8988T (cell line): ENCODE measurements at places on chromosomes 11 and 22.

- DNase-seq: no peak
Measured at GRCh38 chr11:85464283-85464682, 162.9 kb downstream of the DLG2 start.

- no peak for DNase-seq
Measured at GRCh38 chr11:19978668-19979518, 181.4 kb downstream of the DBX1 start.

DNA sequence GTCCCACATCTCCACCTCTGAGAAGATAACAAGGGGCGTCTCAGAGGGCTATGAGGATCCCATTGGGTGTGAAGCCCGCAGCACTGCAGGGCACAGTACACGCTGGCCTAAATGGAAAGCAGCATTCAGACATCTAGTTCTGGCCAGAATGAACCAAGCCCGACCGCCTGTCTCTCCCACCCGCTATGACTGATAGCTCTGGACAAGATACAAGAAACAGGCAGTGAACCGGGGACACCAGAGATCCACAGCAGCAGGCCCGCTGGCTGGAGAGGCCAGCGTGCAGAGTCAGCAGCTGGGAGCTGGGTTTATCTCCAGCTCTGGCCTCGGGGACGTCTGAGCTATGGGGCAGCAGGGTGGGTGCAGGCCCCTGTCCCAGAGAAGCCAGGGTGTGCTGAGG, 9.6 kb downstream of the CERK start:
- DNase-seq: no peak

DNA sequence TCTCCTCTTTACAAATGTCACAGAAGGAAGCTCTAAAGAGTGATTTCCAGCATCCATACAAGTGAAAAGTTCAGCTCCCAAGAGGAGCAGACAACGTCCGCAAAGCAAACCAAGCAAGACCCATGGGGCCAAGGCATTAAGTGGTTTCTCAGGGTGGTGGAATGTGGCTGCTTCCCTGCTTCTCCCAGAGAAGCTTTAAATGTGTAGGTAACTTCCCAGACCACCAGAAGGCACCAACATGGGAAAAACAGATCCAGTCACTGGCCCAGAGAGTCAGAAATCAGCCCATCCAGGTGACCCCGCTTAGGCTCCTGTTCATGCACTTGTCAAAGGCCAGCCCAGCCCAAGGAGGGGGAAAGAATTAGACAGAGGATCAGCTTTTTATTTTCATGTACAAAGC, 13.3 kb upstream of the PHF21A start:
- DNase-seq: no peak

- DNase-seq: no peak
Measured at GRCh38 chr22:37626556-37627075, 12.9 kb upstream of the SH3BP1 start.

DNA sequence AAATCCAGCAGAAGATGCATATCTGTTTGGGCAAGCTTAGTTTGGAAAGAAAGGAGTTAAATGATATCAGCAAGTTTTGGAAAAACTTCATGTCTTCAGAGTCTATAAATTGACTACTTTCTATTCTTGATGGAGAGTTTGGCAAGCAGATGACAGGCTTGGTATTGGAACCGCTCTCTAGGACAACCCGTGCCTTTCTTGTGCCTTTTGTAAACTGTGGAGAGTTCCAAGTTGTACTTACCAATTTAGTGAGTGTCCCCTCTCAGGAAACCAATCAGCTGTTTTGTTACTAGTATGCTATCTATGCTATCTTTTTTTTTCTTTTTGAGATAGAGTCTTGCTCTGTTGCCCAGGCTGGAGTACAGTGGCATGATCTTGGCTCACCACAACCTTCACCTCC, 43.7 kb upstream of the CTTN start:
- DNase-seq: no peak

DNA sequence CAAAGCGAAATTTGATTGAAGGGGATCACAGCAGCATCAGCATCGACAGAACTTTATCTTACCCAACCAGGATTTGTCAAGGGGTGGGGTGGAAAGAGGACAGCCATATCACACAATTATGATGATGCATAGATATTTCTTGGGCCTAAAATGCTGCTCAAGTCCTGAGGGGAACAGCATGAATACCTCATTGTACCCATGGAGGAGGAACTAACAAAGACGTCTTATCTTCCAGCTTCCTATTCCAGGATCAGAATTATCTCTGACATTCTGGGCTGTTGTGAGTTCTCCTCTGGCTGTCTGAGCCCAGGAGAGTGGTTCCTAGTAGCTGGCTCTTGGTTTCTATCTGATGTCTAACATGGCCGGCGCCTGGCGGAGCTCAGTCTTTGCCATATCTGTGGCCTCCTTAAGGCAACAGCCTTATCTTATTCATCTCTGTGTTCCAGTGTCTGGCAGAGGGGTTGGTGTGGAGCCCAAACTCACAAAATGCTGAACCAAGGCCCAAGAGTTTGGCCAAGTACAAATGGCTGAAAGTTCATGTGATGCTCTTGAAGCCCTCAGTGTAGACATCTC, 68.2 kb upstream of the TIMP3 start:
- no peak for DNase-seq

DNA sequence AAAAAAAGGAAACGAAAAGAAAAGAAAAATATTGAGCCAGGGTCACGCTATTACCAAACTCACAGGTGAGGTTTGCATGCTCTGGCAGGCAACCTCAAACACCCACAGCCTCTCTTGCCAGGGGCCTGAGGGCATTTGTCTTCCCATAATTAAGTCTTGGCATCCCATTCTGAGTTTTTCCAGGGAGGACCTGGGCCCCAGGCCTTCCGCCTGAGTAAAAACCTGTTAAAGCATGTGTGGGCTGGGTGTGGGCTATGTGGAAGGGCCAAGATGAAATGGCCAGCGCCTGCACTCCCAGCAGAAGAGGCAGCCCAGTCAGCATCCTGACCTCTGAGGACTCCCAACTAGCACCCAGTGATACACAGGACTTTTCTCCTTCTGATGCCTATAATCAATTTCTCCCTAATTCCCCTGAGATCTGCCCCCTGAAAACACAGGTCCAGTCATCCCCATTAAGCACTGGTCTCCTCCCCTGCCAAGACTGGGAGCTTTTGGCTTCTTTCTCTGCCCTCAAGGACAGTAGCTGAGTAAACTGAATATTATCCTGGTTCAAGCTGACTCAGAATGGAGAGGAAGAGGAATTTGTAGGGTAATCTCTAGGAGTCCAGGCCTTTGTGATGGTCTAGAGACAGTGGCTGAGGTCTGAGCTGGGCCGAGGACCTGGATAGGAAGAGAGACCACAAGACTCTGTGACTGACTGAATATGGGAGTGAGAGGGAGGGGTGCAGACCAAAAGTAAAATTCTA, 35.6 kb upstream of the ACER3 start:
- DNase-seq: no peak

DNA sequence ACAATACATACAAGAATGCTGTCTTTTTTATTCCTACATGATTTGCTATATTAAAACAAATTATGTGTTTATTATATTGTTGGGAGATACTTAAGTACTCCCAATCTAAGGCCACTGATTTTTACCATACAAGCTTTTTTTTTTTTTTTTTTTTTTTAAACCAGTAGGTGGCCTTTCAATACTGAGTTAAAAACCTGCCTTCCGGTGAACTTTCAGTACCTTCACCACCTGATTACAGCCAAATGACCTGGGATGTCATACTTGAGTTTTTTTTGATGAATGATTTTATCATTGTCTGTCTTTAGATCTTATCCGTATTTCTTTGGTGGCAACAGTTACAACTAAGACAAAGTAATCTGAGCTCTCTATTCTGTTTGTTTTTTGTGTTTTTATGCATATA, 94.0 kb upstream of the FOLH1 start:
- no peak for DNase-seq

- no peak for DNase-seq
Measured at GRCh38 chr11:121417055-121417551, 35.0 kb upstream of the SORL1 start.

DNA sequence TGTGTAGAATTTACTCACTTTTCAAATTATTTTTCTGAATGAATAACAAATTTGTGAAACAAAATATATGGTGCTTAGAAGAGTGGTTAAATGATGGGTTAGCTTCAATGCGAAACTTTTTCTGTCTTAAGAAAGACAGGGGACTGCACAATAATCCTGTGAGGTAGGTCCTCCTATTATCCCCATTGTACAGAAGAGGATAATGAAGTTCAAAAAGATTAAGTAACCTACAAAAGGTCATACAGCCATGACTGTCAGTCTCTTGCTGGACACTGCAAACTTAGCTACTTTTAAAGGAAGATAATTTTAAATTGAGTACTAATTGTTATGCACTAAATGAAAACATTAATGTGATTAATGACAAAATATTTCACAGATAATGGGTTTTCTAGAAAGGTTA, 5.0 kb downstream of the OOSP3 start:
- no peak for DNase-seq

GRCh38 chr11:132792341-132793140, 739.8 kb downstream of the OPCML start:
- no peak for DNase-seq

DNA sequence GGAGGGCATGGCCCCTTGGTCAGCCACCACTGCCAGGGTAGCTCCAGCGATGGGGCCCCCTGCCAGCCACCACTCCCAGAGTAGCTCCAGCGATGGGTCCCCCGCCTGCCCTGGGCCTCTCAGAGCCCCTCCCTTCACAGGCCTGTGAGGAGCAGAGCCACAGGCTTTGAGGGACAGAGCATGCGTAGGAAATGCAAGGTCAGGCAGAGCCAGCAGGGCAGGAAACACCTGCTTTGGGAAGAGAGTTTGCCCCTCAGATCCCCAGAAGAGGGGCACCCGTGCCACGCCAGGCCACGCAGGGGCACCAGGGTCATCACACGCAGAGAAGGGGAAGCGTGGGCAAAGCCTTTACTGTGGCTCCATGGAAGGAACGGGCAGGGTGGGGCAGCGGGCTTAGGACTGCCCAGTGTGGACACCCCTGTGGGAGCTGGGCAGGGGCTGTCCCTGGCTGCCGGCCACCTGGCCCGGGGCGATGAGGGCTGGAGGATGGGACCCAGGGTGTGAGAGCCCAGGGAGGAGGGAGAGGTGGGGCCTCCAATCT, 477.8 kb downstream of the BRD1 start:
- no peak for DNase-seq

DNA sequence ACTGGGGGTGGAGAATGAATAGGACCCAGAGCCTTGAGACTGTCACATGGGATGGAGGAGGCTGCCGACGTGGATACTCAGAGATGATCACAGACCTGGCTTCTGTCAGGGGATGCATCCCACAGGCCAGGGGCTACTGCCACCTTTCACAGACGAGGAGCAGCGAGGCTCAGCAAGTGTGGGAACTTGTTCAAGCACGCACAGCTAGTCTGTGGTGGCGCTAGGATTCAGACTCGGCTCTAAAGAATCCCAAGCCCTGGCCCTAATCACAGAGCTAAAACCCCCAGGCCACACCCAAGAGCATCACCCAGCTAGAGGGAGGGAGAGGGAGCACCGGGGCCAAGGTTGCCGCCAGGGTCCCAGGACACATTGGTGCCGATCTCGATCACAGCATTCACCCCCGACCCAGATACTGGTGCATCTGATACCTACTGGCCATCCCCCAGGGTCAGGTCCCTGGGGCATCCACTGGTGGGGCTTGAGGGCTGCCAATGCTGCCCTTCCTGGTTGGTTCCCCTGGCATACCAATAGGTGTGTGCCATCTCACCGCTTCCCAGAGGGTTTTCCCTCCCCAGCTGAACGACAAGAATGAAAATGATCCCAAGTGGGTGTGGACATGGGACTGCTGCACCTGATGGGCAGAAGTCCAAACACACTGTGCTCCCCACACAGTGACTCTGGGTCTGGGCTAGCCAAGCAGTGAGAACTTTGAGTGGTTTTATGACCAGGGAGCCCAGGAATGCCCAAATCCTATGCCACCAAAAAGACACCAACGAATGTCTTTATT, 6.2 kb downstream of the CHST1 start:
- no peak for DNase-seq

DNA sequence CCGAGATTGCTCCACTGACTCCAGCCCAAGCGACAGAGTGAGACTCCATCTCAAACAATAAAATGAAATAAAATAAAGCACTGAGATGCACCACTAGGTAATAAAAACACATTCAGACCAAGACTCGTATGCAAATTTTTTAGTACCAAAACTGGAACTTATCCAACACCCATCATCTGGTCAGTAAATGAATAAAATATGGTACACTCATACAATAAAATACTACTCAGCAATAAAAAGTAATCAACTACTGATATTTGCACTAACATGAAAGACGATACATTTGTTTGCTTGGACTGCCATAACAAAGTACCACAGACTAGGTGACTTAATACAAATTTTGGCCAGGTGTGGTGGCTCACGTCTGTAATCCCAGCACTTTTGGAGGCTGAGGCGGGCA, 17.8 kb upstream of the POLD3 start:
- DNase-seq: no peak

DNA sequence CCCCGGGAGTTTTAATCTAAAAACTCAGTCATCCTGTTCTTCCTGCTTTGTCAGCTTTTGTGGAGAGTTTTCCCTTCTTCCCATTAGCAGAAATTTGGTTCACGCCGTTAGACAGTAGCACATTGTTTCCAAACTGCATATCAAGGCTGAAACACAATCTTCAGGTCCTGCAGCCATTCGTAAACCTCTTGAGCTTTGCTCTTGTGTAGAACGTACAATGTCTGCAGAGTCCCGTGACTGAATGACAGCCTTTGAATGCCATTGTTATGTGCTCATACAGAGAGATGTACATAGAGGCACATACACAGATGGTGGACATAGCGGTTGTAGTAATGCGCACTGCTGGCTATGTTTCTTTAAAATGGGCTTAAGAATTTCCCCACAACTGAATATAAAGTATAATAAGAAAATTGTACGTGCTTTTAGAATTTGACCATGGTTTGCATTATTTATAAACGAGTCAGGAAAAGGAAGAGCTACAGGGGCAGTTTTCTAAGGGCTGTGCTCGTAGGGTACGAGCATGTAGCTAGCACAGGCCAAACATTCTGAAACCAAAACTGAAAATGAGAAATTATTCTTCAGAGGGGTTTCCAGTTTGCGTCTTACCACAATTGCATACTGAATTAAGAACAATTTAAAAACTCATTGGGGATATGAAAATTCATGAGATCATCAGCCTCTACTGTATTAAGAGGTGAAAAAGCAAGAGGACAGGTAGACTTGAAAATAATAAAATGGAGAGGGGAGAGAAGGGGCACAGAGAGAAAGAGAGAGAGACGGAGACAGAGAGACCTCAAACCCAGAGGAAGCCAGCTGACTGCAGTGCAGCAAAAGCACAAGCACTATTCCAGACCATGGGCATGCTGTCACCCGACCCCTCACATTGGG, 310.1 kb downstream of the CADM1 start:
- no peak for DNase-seq

- DNase-seq: no peak
Measured at GRCh38 chr11:29629286-29629685, 387.5 kb downstream of the KCNA4 start.

- no peak for DNase-seq
Measured at GRCh38 chr11:19790831-19791552, 78.4 kb downstream of the NAV2 start.

DNA sequence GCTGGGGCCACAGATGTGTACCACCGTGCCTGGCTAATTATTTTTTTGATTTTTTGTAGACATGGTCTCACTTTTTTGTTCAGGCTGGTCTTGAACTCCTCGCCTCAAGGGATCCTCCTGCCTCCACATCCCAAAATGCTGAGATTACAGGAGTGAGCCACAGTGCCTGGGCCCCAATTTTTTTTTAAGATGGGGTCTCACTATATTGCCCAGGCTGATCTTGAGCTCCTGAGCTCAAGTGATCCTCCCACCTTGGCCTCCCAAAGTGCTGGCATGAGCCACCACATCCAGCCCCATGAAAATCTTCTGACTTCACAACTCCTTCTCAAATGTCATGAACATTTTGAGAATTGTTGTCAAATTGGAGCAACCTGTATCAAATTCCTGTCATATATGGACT, 2.3 kb upstream of the ANKRD54 start:
- no peak for DNase-seq
